ENCODE measurements at places on chromosomes 12 and 14.

GRCh38 chr12:2498964-2499500 lies 295.7 kb upstream of the FKBP4 start:
- no peak for DNase-seq

GRCh38 chr12:29255042-29255441 lies 106.0 kb downstream of the FAR2 start:
- DNase-seq = no peak

DNA sequence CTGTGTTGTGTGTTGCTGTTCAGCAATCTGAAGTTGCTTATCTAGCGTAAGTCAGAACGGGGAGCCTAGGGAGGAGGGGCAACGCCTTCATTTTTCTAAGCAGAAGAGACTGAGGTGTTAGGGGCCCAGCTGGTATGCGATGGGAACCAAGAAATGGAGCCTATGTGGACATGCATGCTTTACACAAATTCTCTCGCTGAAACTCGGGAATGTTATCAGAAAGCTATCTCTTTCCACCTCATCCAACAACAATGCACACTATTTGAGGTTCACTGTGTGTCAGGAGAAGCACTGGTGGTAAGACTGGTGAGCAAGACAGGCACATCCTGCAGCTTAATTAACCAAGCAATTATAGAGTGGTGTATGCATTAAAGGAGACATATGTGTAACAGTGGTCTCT lies 89.7 kb downstream of the NRXN3 start:
- no peak for DNase-seq

DNA sequence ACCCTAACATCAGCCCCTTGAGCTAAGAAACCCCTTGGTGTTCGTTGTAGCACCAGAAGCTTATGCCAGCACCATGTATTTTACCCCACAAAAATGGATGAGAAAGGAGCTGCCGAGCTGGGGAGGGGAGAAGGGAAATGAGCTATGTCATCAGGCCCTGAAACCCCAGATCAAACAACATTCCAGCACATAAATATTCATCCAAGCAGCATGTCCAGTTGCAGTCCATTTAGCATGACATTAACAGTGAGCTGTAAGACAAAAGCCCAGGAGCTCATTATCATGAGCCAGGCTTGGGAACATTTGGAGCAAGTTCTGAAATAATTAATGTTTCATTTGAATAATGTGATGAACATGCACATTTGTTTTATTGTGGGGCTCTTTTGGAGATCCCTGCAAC lies 630.1 kb upstream of the TMEM132C start:
- DNase-seq = no peak

GRCh38 chr12:38484821-38485449 lies 168.4 kb downstream of the ALG10B start:
- no peak for DNase-seq

DNA sequence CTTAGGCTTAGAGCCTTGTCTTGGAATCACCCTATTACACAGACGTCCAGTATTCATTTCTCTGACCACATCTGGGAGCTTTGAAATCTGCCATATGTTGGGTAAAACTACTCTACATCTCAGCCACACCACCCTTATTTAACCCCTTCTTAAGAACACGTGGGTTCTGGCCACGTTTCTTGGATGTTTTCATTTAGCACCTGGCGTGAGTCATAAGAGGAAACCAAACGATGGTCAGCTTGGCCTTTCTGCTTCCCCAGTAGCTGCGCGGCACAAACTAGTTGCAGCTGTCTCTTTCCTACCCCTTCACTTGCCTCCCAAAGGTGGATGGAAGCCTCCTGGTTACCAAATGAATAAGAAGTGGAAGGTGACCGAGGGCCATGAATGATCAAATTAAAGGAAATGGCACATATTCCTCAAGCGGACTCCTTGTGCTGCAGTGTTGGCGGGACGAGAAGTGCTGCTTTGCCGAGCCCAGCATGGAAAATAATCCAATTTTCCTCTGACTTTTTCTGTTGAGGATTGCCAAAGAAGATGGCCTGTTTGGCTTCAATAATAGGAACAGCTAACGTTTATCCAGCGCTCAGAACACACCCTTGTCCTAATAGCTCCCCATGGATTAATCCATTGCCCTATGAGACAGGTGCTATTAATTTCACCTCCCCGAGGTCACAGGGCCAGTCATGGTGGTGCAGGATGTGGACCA lies 154.1 kb downstream of the ZNF664 start:
- no peak for DNase-seq

Data from A673 (cell line).